ENCODE measurements at places on chromosomes 7 and 10.

GRCh38 chr7:96400001-96400400, 78.1 kb upstream of the SLC25A13 start:
- DNase-seq = no peak

GRCh38 chr7:42014625-42015618, 222.1 kb downstream of the GLI3 start:
- DNase-seq = peak; percentile 26

GRCh38 chr7:66503551-66504031, 125.1 kb upstream of the KCTD7 start:
- no peak for DNase-seq

GRCh38 chr10:11045995-11046775, 28.5 kb downstream of the CELF2 start:
- no peak for DNase-seq

DNA sequence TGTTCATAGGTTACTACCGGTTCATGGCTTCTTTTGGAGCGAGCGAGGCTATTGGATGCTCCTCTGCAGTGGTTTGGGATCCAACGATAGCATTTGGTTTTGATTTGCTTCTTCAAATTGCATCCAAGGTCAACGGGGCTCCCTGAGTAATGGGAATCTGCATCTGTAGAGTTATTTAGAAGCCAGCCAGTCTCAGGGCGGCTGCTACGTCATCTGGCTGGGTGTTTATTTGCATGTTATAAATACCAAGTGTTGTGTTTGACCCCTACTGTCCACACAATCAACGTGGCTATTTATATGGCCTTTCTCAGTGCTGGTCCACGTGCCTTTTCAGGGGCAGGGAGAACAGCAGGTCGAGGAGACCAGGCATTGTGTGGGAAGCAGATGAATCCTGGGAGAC, 137.7 kb downstream of the PRPF18 start:
- DNase-seq = peak; percentile 44

- DNase-seq = no peak
Measured at GRCh38 chr10:102598243-102598642, 46.0 kb upstream of the TRIM8 start.

GRCh38 chr7:51251290-51251689, 65.3 kb downstream of the COBL start:
- no peak for DNase-seq

Data from fibroblast of lung (primary cell).